Ascending aorta (tissue), 2 donors: ENCODE measurements at places on chromosomes 6 and 20. TPM values are rescaled to one million over a fixed set of nuclear protein-coding genes. Genes with fewer than 3 reads are reported as not detected.

DNA sequence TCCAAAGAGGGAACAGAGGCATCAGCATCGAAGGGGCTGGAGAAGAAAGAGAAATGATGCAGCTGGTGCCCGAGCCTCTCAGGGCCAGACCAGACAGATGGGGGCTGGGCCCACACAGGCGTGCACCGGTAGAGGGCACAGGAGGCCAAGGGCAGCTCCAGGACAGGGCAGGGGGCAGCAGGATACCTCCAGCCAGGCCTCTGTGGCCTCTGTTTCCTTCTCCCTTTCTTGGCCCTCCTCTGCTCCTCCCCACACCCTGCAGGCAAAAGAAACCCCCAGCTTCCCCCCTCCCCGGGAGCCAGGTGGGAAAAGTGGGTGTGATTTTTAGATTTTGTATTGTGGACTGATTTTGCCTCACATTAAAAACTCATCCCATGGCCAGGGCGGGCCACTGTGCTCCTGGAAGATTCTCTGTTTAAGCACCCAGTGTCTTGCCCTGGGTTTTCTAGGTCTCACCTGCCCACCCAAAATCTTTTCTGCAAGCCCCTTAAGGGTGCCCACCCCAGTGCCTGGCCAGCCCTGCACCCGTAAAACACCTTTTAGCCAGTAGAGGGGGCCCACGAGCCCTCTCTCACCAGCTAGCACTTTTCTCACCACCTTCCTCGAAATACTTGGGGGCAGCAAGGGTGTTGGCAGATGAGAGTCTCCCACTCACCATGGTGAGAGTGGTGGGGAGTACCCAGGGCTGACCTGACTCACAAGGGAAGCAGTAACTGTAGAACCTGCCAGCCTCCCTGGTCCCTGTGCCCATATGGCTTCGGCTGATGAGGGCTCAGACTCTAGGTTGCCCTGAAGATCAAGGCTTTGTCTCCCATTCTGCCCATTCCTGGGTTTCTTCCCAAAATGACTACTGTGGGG is 35.7 kb upstream of the ID1 start:
- H3K4me1 ChIP-seq = peaks cover 22% of the 10 kb centered on the region
- H3K4me3 ChIP-seq = no peak overlapping the region
- DNase-seq = no peak
- peak overlapping the region; percentile 97 for H3K27ac ChIP-seq
- no peaks in the 10 kb centered on the region for H3K27me3 ChIP-seq

GRCh38 chr20:31890646-31891045 is 20.2 kb downstream of the TTLL9 start:
- no peaks in the 10 kb centered on the region for H3K36me3 ChIP-seq
- no peaks in the 10 kb centered on the region for H3K27me3 ChIP-seq
- H3K4me3 ChIP-seq = no peak overlapping the region
- H3K4me1 ChIP-seq = no peaks in the 10 kb centered on the region
- no peak for DNase-seq

MCHR2 gene
- total RNA-seq = not detected

FRMD1 gene
- total RNA-seq = not detected

- no peak overlapping the region for H3K4me3 ChIP-seq
- DNase-seq = peak; percentile 39
- no peaks in the 10 kb centered on the region for H3K4me1 ChIP-seq
- H3K27me3 ChIP-seq = no peaks in the 10 kb centered on the region
Observed at GRCh38 chr20:50977066-50978021, 18.7 kb downstream of the MOCS3 start.

- no peak overlapping the region for H3K4me3 ChIP-seq
- no peaks in the 10 kb centered on the region for H3K27me3 ChIP-seq
- no peaks in the 10 kb centered on the region for H3K4me1 ChIP-seq
Observed at GRCh38 chr6:40732878-40733277, 145.7 kb upstream of the LRFN2 start.

DNA sequence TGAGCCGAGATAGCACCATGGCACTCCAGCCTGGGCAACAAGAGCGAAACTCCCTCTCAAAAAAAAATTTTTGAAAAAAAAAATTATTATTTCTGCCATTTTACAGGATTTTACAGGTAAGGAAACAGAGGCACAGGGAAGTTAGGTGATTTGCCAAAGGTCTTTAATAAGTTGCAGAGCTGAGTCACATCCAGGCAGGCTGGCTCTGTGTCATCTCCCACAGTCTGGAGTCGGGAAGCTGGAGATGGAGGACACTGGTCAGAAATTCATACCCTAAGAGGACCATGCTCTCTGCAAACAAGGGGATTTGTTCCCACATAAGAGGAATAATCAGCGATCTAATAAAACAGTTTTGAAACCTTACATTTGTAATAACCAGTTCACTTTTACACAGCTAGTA is 24.1 kb downstream of the HECA start:
- no peak overlapping the region for H3K27ac ChIP-seq
- no peaks in the 10 kb centered on the region for H3K36me3 ChIP-seq
- peaks cover 17% of the 10 kb centered on the region for H3K4me1 ChIP-seq
- no peaks in the 10 kb centered on the region for H3K27me3 ChIP-seq
- DNase-seq = no peak
